Pericardium fibroblast (primary cell): ENCODE measurements at places on chromosomes 1 and 21. TPM values are rescaled to one million over a fixed set of nuclear protein-coding genes. Genes with fewer than 3 reads are reported as not detected.

Gene USP25
- 25.8 and 32.9 TPM in 2 replicates for total RNA-seq

Gene ADSS2
- 21.9 and 25.9 TPM in 2 replicates for total RNA-seq

Gene C4BPB
- not detected in 2 replicates for total RNA-seq

Gene KANK4
- total RNA-seq: under 0.01 and 0.43 TPM in 2 replicates

Gene SERBP1
- 187 TPM in 2 replicates for total RNA-seq

Gene TMEM200B
- 23.2 and 25.4 TPM in 2 replicates for total RNA-seq

Gene GPA33
- total RNA-seq: not detected in 2 replicates

Gene CHI3L1
- total RNA-seq: 39.8 and 238 TPM in 2 replicates

Gene CELA2B
- not detected in 2 replicates for total RNA-seq

Gene LPAR3
- total RNA-seq: 0.51 and 0.58 TPM in 2 replicates

Gene GPR52
- total RNA-seq: not detected in 2 replicates

Gene SPATA46
- not detected in 2 replicates for total RNA-seq
